ENCODE measurements at places on chromosomes 12 and 14.

GRCh38 chr12:42609605-42610004 lies 20.1 kb upstream of the PRICKLE1 start:
- DNase-seq, result no peak

GRCh38 chr14:23530375-23531055 lies 21.1 kb downstream of the ZFHX2 start:
- DNase-seq, result no peak

DNA sequence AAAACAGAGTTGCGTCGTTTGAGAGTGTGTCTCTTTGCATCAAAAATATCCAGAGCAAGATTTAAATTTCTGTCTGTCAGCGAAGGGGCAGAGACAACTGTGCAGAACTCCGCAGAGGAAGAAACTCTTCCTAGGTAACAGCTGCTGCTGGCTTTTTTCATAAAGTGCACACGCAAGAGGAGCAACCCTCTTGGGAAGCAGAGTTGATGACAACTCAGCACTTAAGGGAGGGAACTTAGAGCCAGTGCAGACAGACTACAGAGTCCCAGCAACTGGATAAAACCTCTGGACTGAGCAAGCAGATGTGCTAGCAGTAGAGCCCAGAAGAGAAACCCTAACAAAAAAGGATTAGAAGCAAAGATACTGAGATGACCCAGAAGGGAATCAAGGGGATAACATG lies 337.1 kb downstream of the PCNX1 start:
- no peak for DNase-seq

DNA sequence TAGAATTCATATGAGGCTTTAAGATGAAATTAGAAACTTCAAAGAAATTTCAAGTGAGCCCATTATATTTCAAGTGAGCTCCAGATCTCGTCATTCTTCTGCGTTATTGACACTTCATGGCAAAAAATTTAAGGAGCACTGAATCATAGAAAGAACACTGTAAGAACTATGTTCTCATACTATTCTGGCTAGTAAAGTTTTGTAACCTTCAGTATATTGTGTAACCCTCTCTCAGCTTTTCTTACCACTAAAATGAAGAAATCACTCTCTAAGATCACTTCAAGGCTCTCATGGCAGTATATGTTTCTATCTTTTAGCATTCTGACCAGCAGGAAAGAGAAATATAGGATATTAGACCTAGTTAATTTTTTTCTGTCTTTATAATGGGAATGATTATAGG lies 6.3 kb downstream of the GPHN start:
- no peak for DNase-seq

DNA sequence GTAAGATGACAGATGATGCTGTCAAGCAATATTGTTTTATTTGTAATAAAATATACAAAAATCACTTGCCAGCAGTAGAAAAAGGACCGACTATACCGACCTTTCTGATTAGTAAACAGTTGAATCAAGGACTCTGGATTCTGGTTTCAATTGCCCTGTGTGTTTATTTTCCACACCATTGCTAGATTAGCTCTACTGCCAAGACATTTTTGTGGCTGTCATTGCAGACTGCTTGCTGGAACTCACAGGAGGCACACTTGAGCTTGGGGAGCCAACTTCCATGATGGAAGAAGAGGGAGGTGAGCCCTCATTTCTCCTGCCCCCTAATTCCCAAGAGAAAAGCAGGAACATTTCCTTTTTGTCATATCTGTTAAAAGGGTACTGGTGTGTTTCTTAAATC lies 51.3 kb downstream of the MAPKAPK5 start:
- no peak for DNase-seq

DNA sequence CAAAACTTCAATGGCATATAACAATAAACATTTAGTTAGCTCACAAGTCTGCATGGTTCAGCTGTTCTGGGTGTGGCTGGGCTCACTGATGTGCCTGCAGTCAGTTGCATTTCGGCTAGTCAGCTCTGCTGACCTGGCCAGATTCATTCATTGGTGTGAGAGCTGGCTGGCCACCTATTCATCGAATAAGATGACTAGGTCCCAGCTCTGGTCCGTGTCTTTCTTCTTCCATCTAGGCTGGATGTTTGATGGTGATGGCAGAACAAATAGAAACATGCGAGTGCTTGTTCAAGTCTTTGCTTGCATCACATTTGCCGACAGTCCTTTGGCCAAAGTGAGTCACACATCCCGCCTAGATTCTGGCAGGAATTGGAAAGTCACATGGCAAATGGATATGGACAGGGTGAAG lies 203.3 kb upstream of the CRY1 start:
- DNase-seq, result no peak

GRCh38 chr14:91899213-91899612 lies 31.9 kb upstream of the TC2N start:
- no peak for DNase-seq

- no peak for DNase-seq
Measured at GRCh38 chr12:27425306-27425705, 21.2 kb upstream of the SMCO2 start.

All from stimulated activated CD4-positive, alpha-beta T cell treated with anti-CD3 and anti-CD28 coated beads, Interleukin-15, amount 100 ng/mL, for 24 hours (primary cell).